ENCODE measurements at places on chromosomes 5 and 9. TPM values are rescaled to one million over a fixed set of nuclear protein-coding genes. Genes with fewer than 3 reads are reported as not detected.

GRCh38 chr5:108382784-108383330 is 959 bp upstream of the FBXL17 start:
- peak overlapping the region; percentile 91 for H3K27ac ChIP-seq
- no peaks in the 10 kb centered on the region for H3K27me3 ChIP-seq
- H3K4me1 ChIP-seq, result peaks cover 12% of the 10 kb centered on the region
- peaks cover 6% of the 10 kb centered on the region for H3K36me3 ChIP-seq

- no peak for DNase-seq
- H3K27ac ChIP-seq, result no peak overlapping the region
- H3K4me1 ChIP-seq, result peaks cover 5% of the 10 kb centered on the region
- H3K27me3 ChIP-seq, result no peaks in the 10 kb centered on the region
These were observed 412.7 kb downstream of the PIK3R1 start for GRCh38 chr5:68628082-68628814.

DNA sequence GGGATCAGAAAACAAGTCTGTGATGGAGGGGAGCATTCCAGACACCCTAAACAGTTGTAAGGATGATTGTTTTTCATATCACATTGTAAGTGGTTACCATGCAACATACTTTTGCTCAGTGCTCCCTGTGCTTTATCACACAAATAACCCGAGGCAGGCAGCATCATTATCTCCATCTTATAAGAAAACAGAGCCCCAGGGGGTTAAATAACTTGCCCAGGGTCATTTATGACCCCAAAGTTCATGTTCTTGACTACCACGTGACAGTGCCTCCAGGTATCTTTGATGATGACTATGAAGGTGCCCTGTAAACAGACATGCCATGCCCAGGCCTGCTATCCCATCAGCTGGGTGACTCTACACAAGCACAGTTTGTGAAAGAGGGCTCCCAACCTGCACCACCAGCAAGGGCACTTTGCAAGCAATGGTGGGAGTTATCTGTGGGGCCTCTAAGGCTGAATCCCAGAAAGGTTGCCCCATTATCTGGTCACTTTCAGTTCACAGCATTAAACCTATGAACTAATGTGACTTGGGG is 9.5 kb downstream of the GNPDA1 start:
- DNase-seq, result no peak
- no peaks in the 10 kb centered on the region for H3K27me3 ChIP-seq
- no peak overlapping the region for H3K4me3 ChIP-seq
- H3K4me1 ChIP-seq, result no peaks in the 10 kb centered on the region

- DNase-seq, result no peak
- H3K4me1 ChIP-seq, result peaks cover 8% of the 10 kb centered on the region
- H3K36me3 ChIP-seq, result no peaks in the 10 kb centered on the region
- H3K27me3 ChIP-seq, result no peaks in the 10 kb centered on the region
- H3K27ac ChIP-seq, result no peak overlapping the region
- H3K4me3 ChIP-seq, result no peak overlapping the region
These were observed 67.8 kb downstream of the MEF2C start for GRCh38 chr5:88815050-88815789.

GRCh38 chr5:119238265-119239118 is 117.3 kb upstream of the TNFAIP8 start:
- peaks cover 7% of the 10 kb centered on the region for H3K36me3 ChIP-seq
- DNase-seq, result no peak
- no peaks in the 10 kb centered on the region for H3K27me3 ChIP-seq
- H3K27ac ChIP-seq, result no peak overlapping the region

GRCh38 chr9:104412238-104412637 is 91.8 kb upstream of the OR13F1 start:
- no peak overlapping the region for H3K4me3 ChIP-seq
- DNase-seq, result no peak
- H3K36me3 ChIP-seq, result no peaks in the 10 kb centered on the region
- H3K27ac ChIP-seq, result no peak overlapping the region
- H3K27me3 ChIP-seq, result no peaks in the 10 kb centered on the region
- no peaks in the 10 kb centered on the region for H3K4me1 ChIP-seq

DNA sequence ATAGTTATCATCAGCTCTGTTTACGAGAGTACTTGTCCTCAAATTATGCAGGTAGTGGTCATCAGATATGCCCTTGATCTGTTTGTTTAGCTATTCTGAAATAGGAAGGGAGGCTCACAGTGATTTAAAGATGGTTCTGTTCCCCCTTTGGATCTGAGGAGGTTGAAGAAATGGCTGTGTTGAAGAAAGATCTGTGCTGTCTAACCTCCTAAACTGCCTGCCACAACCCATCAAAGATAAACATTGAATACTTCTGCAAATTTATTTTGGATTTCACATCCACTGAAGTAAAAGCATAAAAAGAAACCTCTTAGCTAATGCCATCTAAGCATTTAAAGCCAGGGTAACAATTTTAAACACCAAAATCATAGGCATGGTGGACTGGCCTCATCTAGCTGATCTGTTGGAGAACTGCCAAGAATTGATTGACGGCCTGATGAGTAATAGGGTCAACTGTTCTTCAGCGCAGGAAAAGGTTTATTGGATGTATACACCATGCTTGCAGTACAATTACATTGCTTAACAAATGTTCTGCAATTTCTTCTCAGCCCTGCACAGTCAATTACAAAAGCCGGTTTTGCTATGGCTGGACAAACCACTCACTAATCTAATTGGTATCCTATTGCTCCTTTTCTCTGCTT is 97.6 kb downstream of the SEMA6A start:
- H3K4me1 ChIP-seq, result no peaks in the 10 kb centered on the region
- no peak for DNase-seq
- peaks cover 63% of the 10 kb centered on the region for H3K36me3 ChIP-seq

- no peaks in the 10 kb centered on the region for H3K27me3 ChIP-seq
- DNase-seq, result no peak
- no peaks in the 10 kb centered on the region for H3K4me1 ChIP-seq
- no peak overlapping the region for H3K27ac ChIP-seq
These were observed 364.8 kb upstream of the TNC start for GRCh38 chr9:115482747-115483146.

DNA sequence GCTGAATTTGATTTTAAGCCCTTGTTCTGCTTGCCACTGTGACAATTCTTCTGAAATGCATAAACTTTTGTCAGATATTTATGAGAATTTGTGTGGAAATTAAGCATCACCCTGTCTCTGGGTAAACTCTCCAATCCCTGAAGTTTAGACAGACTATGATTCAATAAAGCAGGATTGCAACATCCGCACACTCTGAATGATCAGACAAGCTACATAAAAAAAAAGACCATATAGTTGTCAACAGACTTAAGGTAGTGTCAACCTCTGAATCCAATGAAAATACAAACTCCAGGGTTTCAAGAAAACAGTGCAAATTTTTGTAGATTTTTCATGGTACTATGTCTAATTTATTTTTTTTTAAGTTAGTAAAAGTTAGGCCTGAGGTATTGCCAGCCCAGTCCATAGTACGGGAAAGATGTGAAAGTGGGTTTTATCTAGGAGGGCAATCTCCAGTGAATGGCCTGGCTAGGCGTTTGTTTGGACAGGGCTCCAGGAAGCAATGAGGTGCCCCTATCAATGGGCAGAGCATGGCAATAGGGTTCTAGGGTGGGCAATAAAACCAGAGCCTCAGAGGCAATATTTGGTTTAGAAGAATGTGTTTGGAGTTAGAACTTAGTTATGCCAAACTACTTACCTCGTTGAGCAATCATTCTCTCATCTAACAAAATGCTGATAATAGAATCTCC is 762.6 kb upstream of the SEMA6A start:
- DNase-seq, result no peak
- H3K4me3 ChIP-seq, result no peak overlapping the region
- H3K27me3 ChIP-seq, result no peaks in the 10 kb centered on the region

- H3K27me3 ChIP-seq, result peaks cover 9% of the 10 kb centered on the region
- H3K36me3 ChIP-seq, result peaks cover 3% of the 10 kb centered on the region
- no peak for DNase-seq
- no peak overlapping the region for H3K27ac ChIP-seq
These were observed 10.5 kb downstream of the PTTG1 start for GRCh38 chr5:160432196-160432595.

- no peak for DNase-seq
- no peak overlapping the region for H3K27ac ChIP-seq
- H3K4me1 ChIP-seq, result peaks cover 8% of the 10 kb centered on the region
- no peaks in the 10 kb centered on the region for H3K27me3 ChIP-seq
These were observed 115.2 kb downstream of the BOD1 start for GRCh38 chr5:173501271-173501670.

DNA sequence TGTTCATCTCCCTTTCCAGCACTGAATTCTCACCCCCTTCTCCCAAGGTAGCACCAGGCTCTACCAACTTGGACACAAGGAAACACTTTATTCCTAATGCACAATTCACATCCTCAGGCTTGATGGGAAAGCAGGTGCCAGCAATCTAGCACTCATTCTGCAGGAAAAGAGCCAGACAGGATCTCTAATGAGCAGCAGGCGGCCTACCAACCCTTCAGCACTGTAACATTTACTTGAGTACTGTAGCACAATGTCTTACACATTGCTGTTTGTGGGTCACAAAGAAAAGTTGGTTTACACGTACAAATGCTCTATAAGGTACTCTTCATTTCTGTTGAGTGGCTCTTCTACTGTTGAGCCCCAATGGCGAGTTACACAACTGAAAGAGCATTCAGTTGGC is 254.4 kb downstream of the MLLT3 start:
- DNase-seq, result no peak
- no peak overlapping the region for H3K4me3 ChIP-seq
- no peaks in the 10 kb centered on the region for H3K27me3 ChIP-seq
- peaks cover 10% of the 10 kb centered on the region for H3K4me1 ChIP-seq
- H3K27ac ChIP-seq, result no peak overlapping the region

GRCh38 chr5:68053202-68053601 is 162.4 kb upstream of the PIK3R1 start:
- no peak for DNase-seq
- H3K27me3 ChIP-seq, result no peaks in the 10 kb centered on the region
- no peak overlapping the region for H3K27ac ChIP-seq
- H3K4me1 ChIP-seq, result peaks cover 30% of the 10 kb centered on the region
- H3K4me3 ChIP-seq, result no peak overlapping the region

GRCh38 chr5:149320791-149321330 is 24.4 kb upstream of the GRPEL2 start:
- peak overlapping the region; percentile 91 for H3K27ac ChIP-seq
- H3K36me3 ChIP-seq, result no peaks in the 10 kb centered on the region
- H3K4me1 ChIP-seq, result peaks cover 41% of the 10 kb centered on the region
- peak overlapping the region; percentile 45 for H3K4me3 ChIP-seq
- DNase-seq, result no peak

DNA sequence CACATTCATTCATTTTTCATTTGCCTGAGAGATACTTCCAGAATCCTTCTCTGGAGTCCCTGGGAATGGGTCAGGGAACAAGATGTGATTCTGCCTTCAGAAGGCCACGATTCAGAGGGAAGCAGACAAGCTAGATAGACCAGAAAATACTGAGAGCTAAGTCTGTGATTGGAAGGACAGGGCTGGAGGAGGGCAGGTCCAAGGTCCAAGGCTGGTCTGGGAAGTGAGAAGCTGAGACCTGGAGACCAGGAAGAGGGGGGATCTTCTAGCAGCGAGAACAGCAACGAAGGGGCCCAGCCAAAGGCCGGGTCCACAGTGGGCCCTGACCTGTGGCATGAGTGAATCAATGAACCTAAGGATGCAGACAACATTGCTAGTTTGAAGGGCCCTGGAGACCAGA is 4.1 kb upstream of the IER5L start:
- no peak overlapping the region for H3K4me3 ChIP-seq
- peak overlapping the region; percentile 29 for H3K27ac ChIP-seq

- peak overlapping the region; percentile 27 for H3K4me3 ChIP-seq
- H3K27me3 ChIP-seq, result no peaks in the 10 kb centered on the region
- H3K4me1 ChIP-seq, result peaks cover 22% of the 10 kb centered on the region
- no peak overlapping the region for H3K27ac ChIP-seq
- H3K36me3 ChIP-seq, result peaks cover 4% of the 10 kb centered on the region
These were observed 111.4 kb downstream of the FANCC start for GRCh38 chr9:95206143-95206542.

GRCh38 chr9:130713286-130713960 is 19.8 kb downstream of the EXOSC2 start:
- no peaks in the 10 kb centered on the region for H3K36me3 ChIP-seq
- no peak for DNase-seq
- H3K27me3 ChIP-seq, result no peaks in the 10 kb centered on the region
- peak overlapping the region; percentile 92 for H3K27ac ChIP-seq
- peaks cover 24% of the 10 kb centered on the region for H3K4me1 ChIP-seq
- peak overlapping the region; percentile 96 for H3K4me3 ChIP-seq

DNA sequence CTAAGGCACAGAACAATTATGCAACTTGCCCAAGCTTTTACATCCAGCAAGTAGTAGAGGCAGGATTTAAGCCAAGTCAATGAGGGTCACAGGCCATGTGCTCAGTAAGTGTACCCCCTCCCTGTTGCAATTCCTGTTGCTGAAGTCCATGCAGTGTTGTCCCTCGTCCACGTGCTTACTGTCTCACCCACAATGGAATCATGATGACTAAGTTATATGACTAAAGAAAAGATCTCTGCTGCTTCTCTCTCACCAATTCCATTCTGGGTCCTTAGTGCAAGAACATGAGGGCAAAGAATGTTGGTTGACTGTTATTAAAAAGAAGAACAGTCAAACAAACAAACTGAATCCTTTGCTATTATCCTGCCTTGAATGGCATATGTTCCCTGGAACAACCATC is 233.6 kb upstream of the SLC24A2 start:
- H3K4me3 ChIP-seq, result no peak overlapping the region
- no peaks in the 10 kb centered on the region for H3K36me3 ChIP-seq
- H3K27me3 ChIP-seq, result peaks cover 1% of the 10 kb centered on the region
- no peak for DNase-seq

GRCh38 chr5:58505971-58506640 is 14.9 kb downstream of the GAPT start:
- H3K36me3 ChIP-seq, result no peaks in the 10 kb centered on the region
- no peak for DNase-seq
- no peak overlapping the region for H3K27ac ChIP-seq
- H3K4me3 ChIP-seq, result no peak overlapping the region

GRCh38 chr9:79184831-79185230 is 386.9 kb upstream of the TLE4 start:
- peaks cover 3% of the 10 kb centered on the region for H3K27me3 ChIP-seq
- H3K4me1 ChIP-seq, result peaks cover 16% of the 10 kb centered on the region
- no peak for DNase-seq
- no peak overlapping the region for H3K27ac ChIP-seq
- H3K4me3 ChIP-seq, result no peak overlapping the region

DNA sequence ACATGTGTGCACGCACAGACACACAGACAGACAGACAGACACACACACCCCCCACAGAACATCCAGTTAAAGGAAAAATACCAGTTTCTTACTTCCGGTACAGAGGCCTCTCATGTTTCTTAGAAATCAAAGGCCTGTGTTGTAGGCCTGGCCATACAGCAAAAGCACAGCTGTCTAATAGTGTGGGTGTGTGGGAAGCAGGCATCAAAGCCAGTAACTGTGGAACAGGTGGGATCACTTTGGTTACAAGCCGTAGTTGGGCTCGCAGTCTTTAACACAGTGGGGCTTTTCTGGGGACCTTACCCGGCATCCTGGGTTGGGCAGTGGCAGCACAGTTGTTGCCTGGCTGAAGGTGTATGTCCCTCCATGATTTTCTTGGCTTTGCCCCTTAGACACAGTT is 55.2 kb downstream of the FBXL7 start:
- peaks cover 9% of the 10 kb centered on the region for H3K36me3 ChIP-seq
- H3K4me1 ChIP-seq, result peaks cover 9% of the 10 kb centered on the region
- no peak overlapping the region for H3K4me3 ChIP-seq

Gene NRG2
- total RNA-seq, result 1.4 TPM

Gene TMEM171
- 1.3 TPM for total RNA-seq

Gene RHOBTB3
- total RNA-seq, result 76.3 TPM

Gene ADAMTS12
- total RNA-seq, result 32.1 TPM

Gene FIBCD1
- total RNA-seq, result 0.53 TPM

Gene SLC46A2
- total RNA-seq, result 0.14 TPM

Gene TRIM36
- 55.2 TPM for total RNA-seq

Gene PDGFRB
- total RNA-seq, result 74.8 TPM
